ENCODE measurements at places on chromosomes 2 and 18.

DNA sequence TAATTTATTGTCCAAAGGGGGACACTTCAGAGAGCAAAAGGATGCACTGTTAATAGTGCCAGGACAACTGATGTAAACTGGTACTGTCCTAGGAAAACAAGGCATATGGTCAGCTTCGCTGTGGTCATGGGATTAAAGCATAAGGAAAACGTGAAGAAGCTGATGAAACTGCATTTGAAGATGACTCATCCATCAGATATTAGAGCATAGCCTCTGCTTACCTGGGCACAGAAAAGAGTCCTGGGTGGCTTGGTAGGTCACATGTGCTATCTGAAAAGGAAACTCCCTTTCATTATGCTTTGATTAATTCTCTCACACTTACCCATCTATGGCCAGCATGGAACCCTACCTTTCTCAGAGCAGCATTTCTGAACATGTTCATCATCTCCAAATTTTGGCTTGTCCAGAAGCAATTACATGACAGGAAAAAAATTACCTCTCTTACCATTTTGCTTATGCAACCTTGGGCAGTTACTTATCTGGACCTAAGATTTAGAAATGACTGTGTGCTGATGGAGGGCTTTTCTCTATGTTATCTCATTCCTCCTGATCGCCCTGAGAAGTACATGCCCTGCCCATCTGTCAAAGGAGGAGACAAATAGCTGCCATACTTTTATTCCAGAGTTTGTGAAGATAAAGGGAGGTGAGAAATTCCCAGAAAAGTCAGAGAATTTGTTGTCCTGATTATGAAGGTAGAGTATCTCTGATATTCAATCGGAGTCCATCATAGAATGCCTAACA is 275.3 kb upstream of the SLC14A2 start:
- no peaks in the 10 kb centered on the region for H3K27me3 ChIP-seq
- no peak overlapping the region for H3K27ac ChIP-seq
- no peak for DNase-seq
- H3K4me1 ChIP-seq, result no peaks in the 10 kb centered on the region

DNA sequence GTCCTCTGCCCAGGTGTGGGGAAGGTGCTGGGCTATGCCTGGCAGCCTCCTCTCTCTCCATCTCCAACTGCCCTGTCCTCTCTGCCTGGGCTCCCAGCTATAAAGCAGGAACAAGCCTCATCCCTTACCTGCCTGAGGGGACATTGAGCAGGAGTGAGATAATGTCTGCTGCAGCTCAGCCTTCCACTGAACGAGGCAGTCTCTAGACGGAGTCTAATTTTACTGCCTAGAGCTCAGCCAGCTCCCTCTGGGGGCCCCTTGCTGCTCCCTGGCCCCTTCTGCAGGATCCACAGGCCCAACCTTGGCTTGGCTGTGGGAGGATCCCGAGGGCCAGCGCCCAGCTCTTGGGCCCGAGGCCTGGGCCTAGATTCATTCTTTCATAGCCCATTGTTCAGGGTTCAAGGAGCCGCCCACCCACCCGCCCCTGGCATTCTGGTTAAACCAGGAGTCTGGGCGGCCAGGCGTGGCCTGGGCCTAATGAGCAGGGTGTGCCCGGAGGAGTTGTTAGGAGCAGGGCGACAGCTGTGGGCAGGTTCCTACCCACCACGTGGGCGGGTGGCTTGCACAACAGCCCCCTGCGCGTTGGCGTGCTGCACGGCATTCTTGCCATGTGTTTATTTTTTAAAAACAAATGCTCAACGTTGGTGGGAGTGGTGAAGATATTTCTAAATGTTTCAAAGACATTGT is 44.6 kb downstream of the FOSL2 start:
- no peaks in the 10 kb centered on the region for H3K36me3 ChIP-seq
- H3K27ac ChIP-seq, result peak overlapping the region; percentile 71
- no peaks in the 10 kb centered on the region for H3K27me3 ChIP-seq
- DNase-seq, result peak; percentile 76
- no peak overlapping the region for H3K4me3 ChIP-seq
- H3K4me1 ChIP-seq, result no peaks in the 10 kb centered on the region

- no peak for DNase-seq
- no peaks in the 10 kb centered on the region for H3K4me1 ChIP-seq
- no peaks in the 10 kb centered on the region for H3K36me3 ChIP-seq
- H3K27me3 ChIP-seq, result no peaks in the 10 kb centered on the region
- H3K27ac ChIP-seq, result no peak overlapping the region
Measured at GRCh38 chr2:221166292-221166691, 405.8 kb downstream of the EPHA4 start.

DNA sequence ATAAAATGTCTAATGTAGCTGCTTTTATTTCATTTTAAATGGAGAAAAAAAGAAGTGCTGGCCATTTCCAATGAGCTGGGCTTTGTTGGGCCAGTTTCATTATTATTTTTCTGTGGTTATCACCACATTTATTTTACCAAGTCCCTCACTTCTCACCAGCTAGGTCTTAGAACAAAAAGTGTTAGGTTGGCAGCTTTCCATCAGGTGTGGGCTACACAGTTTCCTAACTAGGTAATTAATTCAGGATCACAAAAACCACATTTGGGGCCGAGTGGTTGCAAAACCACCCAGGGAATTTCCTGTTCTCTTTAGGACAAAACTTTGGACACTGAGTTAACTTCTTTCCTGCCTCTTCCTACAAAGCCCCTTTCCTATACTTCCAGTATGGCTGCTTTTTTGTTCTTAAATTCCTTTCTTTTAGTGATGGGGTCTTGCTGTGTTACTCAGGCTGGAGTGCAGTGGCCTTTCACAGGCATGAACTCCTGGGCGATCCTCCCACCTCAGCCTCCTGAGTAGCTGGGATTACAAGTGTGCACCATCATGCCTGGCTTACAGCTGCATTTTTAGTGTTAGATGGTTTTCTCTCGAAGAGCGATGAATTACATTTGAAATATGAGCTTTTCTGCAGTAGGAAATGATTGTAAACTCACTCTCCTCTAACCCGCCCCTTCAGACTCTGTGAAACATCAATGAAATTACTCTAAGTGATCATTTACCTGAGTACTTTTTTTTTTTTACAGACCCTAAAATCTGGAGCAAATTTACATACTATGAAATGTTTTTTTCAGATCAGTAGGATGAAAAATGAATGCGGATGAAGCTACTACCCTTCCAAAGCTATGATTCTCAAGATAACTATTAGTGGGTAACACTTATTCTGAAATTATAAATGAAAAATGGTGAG is 2.6 kb upstream of the ZFP36L2 start:
- H3K27me3 ChIP-seq, result no peaks in the 10 kb centered on the region
- no peak overlapping the region for H3K4me3 ChIP-seq
- H3K27ac ChIP-seq, result peak overlapping the region; percentile 99
- peaks cover 18% of the 10 kb centered on the region for H3K36me3 ChIP-seq
- H3K4me1 ChIP-seq, result peaks cover 12% of the 10 kb centered on the region

DNA sequence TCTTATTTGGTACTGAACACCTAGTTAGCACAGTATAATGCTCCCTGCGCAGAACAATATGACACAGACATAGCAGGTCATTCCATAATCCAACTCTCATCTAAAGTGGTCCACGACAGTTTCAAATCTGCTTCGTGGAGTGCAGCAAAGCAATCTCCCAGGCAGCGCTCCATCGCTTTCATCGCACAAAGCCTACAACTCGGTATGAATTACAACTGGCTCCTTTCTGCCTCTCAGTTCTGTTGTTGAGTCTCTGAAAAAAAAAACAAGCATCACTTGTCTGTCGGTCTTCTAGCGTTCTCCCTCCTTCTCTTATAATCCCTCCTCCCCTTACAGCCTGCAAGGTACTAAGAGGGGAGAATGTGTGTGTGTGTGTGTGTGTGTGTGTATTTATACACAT is 123.5 kb downstream of the FIGN start:
- H3K27me3 ChIP-seq, result no peaks in the 10 kb centered on the region
- H3K27ac ChIP-seq, result no peak overlapping the region
- no peaks in the 10 kb centered on the region for H3K4me1 ChIP-seq
- no peak for DNase-seq

- H3K4me1 ChIP-seq, result no peaks in the 10 kb centered on the region
- no peaks in the 10 kb centered on the region for H3K36me3 ChIP-seq
- no peak overlapping the region for H3K4me3 ChIP-seq
- H3K27ac ChIP-seq, result no peak overlapping the region
- no peak for DNase-seq
Measured at GRCh38 chr2:144079803-144080202, 440.1 kb downstream of the ZEB2 start.

DNA sequence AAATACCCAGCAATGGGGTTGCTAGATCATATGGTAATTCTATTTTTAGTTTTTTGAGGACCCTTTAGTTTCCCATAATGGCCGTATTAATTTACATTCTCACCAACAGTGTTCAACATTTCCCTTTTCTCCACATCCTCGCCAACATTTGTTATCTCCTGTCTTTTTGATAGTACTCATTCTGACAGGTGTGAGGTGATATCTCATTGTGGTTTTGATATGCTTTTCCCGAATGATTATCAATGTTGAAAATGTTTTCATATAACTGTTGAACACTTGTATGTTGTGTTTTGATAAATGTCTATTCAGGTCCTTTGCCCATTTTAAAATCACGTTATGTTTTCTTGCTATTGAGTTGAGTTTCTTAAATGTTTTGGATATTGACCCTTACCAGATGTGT is 5.8 kb upstream of the RIF1 start:
- H3K36me3 ChIP-seq, result no peaks in the 10 kb centered on the region
- no peak overlapping the region for H3K27ac ChIP-seq
- no peak for DNase-seq
- H3K4me3 ChIP-seq, result no peak overlapping the region
- no peaks in the 10 kb centered on the region for H3K4me1 ChIP-seq
- H3K27me3 ChIP-seq, result no peaks in the 10 kb centered on the region

DNA sequence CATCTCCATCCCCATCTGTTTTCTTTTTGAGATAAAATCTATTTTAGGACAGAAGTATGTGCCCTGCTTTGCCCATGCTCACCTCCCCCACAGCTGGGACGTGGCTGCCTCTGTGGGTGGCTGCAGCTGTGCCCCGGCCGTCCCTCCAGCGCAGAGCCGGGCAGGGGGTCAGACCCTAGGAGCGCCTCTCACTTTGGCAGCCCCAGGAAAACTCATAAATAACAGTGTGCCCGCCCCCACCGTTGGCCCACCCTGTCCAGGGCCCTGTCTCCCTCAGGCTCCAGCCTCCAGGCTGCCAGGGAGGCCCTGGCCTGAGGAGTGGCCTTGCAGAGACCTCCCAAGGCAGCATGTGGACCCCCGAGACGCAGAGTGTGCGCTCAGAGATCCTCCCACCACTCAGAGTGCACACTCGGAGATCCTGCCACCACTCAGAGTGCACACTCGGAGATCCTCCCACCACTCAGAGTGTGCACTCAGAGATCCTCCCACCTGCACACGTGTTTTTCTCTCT is 178.1 kb downstream of the TWIST2 start:
- no peak overlapping the region for H3K4me3 ChIP-seq
- no peaks in the 10 kb centered on the region for H3K4me1 ChIP-seq
- no peaks in the 10 kb centered on the region for H3K27me3 ChIP-seq

- H3K36me3 ChIP-seq, result no peaks in the 10 kb centered on the region
- no peak overlapping the region for H3K4me3 ChIP-seq
- no peaks in the 10 kb centered on the region for H3K4me1 ChIP-seq
- H3K27ac ChIP-seq, result no peak overlapping the region
- H3K27me3 ChIP-seq, result peaks cover 6% of the 10 kb centered on the region
Measured at GRCh38 chr2:177147093-177147694, 65.4 kb upstream of the HNRNPA3 start.

DNA sequence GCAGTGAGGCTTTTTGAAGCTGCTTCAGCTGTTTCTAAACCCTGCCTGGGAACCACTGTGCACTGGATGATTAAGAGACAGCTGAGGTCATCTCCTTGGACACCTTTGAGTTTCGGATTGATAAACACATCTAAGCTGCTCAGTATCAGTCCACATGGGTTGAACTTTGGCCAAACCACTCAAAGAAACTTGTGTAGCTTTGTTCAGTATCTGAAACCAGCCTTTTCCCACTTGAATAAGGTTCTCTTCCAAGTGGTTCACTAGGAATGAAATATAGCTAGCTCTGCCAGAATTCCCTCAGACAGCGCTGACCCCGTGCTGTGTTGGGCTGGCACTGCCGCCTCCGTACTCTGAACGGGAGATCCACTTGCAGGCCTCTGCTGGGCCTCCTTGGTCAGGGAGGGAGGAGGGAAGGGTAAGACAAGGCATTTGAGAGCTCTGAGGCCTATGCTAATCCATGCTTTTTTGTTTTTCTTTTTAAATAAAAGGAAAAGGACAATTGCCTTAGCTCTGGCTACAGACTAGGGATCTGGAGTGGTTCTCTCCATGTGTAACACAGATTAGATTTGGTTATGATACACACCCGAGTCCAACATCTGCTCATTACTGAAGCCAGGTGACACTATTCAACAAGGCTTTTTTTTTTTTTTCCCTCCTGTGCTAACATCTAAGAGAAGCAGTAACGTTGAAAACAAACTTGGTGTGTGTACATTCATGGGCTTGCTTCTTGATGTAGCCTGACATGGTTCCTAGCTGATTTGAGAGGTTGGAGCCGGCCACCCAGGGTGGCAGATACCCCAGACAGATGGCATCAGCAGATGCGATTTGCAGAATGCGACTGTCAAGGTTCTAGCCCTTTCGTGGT is 67.7 kb downstream of the NCK2 start:
- H3K4me1 ChIP-seq, result no peaks in the 10 kb centered on the region
- H3K27ac ChIP-seq, result no peak overlapping the region
- no peaks in the 10 kb centered on the region for H3K36me3 ChIP-seq
- H3K4me3 ChIP-seq, result no peak overlapping the region
- DNase-seq, result no peak

GRCh38 chr2:111049792-111050640 is 70.7 kb upstream of the BCL2L11 start:
- no peaks in the 10 kb centered on the region for H3K36me3 ChIP-seq
- H3K27me3 ChIP-seq, result no peaks in the 10 kb centered on the region
- no peaks in the 10 kb centered on the region for H3K4me1 ChIP-seq

- no peaks in the 10 kb centered on the region for H3K27me3 ChIP-seq
- no peak for DNase-seq
Measured at GRCh38 chr2:67616749-67617148, 219.6 kb downstream of the ETAA1 start.

- H3K4me3 ChIP-seq, result no peak overlapping the region
- DNase-seq, result no peak
- no peak overlapping the region for H3K27ac ChIP-seq
- no peaks in the 10 kb centered on the region for H3K27me3 ChIP-seq
- no peaks in the 10 kb centered on the region for H3K4me1 ChIP-seq
- no peaks in the 10 kb centered on the region for H3K36me3 ChIP-seq
Measured at GRCh38 chr2:84247532-84247931, 211.5 kb downstream of the SUCLG1 start.

DNA sequence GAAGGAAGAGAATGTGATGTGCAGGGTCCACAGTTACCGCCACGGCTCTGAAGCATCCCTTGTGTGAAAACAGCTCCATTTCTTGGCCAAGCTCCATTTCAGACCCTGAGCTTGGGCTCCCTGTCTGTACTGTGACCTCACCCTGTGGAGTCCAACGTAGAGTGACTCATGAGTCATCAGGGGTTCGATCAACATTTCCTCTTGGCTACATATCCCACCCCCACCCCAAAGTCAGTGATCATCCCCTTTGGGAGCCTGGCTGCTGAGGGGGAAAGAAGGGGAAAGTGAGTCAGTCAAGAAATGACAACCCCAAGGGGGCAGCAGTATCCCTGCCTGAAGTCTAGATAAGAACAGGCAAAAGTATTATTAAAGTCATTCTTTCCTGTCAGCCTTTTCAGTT is 62.2 kb downstream of the PAPOLG start:
- no peak overlapping the region for H3K4me3 ChIP-seq
- DNase-seq, result no peak
- no peak overlapping the region for H3K27ac ChIP-seq
- H3K4me1 ChIP-seq, result no peaks in the 10 kb centered on the region
- H3K27me3 ChIP-seq, result no peaks in the 10 kb centered on the region

GRCh38 chr2:46036929-46037328 is 260.3 kb upstream of the EPAS1 start:
- no peak overlapping the region for H3K4me3 ChIP-seq
- peak overlapping the region; percentile 19 for H3K27ac ChIP-seq
- peaks cover 8% of the 10 kb centered on the region for H3K4me1 ChIP-seq

Data from prostate gland (tissue), 2 donors.